ENCODE measurements at places on chromosomes 11 and 22.

DNA sequence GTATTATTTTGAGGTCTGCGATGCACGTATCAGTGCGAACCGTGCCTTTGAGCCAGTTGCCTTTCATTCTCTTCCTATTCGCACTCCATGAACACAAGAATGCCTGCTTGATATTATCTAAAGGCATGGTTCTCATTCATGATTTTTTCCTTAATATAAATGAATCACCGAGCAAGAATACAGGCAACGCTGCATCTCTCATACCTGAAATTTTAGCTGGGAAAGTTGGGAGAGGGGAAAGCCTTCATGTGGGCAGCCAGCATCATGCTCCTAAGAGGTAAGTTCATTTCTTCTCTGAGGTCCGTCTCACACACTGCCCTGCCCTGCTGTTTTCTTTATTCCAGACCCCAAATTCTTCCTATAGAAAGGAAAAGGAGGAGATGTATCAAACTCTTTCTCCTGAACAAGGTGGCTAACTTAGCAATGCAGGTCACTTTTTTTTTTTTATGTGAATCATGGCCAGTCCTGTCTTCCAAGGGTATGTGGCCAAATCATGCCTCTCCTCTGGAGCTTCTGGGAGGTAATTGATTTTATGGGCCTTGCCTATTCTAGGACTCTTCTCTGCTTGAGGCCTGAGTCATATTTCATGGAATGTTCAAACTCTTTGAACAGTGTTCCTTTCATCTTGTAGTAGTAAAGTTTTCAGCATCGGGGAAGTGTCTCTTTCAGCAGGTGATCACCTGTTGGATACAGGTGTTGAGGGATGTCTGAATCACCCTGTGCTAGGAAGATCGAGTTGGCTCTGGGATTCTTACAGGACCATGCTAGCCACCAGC, 3.2 kb downstream of the GLB1L2 start:
- DNase-seq, result no peak

DNA sequence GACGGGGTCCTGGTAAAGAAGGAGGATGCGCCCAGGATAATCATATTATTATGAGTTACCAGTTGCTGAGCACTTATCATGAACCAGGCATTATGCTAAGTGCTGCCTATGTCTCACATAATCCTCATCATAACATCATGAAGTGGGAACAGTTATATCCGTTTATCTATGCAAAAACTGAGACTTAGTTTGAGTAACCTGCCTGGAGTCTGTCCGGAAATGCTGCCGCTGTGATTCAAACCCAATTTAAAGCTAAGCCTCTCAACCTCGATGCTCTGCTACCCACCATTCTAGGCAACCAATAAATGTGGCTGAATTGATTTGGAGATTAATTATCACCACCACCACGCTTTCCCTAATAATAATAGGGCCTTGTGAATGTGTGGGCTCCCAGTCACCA, 111.5 kb upstream of the CLMP start:
- DNase-seq, result no peak

DNA sequence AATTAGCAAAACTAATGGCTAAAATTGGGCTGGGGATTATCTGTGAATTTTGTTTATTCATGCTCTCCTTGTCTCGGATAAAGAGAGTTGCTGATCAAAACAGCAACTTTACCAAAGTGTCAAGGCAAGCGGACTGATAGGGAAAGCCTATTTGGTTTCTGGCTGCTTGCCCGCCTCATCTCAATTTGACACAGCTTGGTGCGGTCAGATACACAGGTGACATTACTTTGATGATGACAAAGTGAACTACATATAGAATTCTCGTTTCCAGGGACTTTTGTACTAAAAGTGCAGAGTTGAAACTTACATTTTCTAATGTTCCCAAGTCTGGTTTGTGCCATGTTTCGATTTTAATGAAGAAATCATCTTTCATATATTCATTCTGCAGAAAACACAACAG, 22.8 kb downstream of the PITPNB start:
- no peak for DNase-seq

GRCh38 chr11:115360186-115360824, 143.9 kb downstream of the CADM1 start:
- DNase-seq, result no peak

GRCh38 chr22:37505989-37506388, 13.2 kb downstream of the CARD10 start:
- no peak for DNase-seq

GRCh38 chr22:37401401-37402183, 25.7 kb downstream of the ELFN2 start:
- DNase-seq, result no peak

GRCh38 chr11:20795005-20795404, 125.6 kb downstream of the NELL1 start:
- DNase-seq, result no peak

DNA sequence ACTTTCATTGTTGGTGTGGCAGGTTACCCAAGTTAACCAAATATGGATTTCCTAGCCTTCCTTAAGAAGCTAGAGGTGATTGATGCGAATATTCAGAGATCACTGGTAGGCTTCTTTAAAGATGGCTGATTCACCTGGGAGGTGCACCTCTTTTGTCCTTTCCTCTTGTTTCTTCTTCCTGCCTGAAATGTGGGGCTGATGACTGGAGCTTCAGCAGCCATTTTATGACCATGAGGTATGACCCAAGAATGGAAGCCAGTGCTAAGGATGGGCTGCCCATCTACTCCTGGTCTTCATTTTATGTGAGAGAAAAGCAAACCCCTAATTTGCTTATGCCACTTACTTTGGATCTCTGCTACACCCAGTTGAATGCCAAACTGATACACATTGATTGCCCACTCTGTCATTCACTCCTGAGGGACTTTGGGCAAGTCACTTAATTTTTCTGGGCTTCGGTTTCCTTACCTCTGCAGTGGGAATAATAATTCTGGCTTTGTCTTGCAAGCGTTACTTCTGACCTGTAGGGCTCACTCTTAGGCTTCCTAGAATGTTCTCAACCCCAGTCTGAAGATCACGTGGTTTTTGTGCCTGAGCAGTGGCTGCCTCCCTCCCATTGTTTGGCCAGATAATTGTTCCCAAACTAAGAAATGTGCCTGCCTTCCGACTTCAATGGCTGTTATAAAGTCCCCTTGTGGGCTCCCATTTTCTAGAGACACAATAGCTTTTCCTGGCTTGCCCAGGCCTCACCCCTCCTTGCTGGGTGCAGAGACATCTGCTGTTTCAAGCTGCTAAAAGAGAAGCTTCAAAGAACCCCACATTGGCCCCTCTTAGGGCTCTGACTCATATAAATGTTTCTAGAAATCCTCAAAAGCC, 243.1 kb downstream of the ST3GAL4 start:
- DNase-seq, result no peak

- no peak for DNase-seq
Observed at GRCh38 chr11:83272627-83273026, 13.5 kb downstream of the CCDC90B start.

DNA sequence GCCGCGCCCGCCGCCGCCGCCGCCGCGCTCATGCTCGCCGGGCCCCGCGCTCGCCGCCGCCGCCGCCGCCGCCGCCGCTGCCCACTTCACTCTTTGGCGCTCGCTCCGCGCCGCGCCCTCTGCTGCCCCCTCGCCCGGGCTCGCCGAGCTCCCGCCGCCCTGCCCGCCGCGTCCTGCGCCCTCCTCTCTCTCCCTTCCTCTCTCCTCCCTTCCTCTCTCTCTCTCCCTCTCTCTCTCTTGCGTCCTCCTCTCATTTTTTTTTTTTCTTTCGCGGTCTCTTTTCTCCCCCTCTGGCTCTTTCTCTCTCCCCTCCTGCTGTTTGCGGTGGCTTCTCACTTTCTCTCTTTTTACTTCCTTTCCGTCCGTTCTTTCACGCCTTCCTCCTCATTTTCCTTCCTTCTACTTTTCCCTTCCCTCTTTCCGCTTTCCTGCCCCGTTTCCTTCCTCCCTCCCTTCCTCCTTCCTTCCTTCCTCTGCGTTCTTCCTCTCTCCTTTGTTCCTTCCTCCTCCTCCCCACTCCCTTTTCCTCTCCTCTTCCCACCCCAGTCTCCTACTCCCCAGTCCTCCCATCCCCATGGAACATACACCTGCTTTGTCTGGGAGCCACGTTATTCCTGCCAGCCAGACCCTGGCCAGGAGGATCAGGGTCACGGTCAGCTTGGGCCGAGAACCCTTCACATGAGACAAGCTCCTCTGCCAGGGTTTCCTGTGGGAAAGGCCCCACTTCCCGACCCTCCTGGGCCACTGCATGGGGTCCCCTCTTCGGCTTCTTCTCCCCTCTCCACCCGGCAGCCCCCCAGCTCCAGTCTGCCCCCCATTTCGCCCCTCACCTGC, 19.3 kb upstream of the SHISAL1 start:
- no peak for DNase-seq

- no peak for DNase-seq
Observed at GRCh38 chr11:132402071-132402684, 1031.8 kb downstream of the NTM start.

GRCh38 chr11:2375341-2375853, 1.7 kb upstream of the CD81 start:
- DNase-seq, result no peak

DNA sequence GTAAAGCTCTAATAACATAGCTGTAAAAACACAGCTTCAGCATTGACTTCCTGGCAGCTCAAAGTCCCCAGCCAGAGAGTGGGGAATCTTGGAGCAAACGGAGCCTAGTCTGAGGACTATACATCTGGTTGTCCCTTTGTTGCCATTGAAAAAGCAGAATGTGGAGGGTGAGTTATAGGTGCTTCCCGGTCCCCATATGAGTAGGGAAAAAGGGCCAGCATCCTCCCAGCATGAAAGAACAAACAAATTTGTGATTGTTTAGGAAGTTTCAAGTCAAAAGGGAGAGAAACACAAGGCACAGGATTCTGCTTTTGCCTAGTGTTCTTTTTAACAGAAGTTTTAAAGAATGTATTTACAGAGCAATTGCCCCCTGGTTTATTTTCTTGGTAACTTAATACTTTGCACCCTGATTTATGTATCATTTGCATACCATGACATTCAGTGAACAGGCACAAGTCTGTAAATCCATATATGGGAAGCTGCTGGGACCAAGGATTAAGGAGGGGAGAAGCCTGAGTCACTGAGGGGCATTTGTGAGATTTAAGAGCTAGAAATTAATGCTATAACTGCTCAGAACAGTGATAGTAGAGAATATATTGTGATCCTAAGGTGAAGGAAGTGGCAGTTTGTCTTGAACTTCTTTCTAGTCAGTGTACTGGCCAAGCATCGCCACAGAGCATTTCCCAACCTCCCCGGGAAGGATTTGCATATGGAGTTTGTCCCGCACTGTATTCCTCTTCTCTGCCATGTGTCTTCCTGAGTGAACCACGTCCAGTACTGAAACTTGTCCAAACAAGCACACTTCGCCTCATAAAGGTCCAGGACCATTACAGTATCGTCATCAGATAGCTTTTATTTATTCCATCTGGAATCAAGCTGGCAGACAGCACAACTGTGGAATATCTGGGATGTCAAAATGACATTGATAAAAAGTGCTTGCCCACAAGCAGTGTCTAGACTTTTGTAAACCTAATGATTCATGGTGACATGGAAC, 103.0 kb downstream of the DBX1 start:
- no peak for DNase-seq

- no peak for DNase-seq
Observed at GRCh38 chr22:40524392-40525249, 111.9 kb downstream of the MRTFA start.

- DNase-seq, result no peak
Observed at GRCh38 chr11:17578296-17578695, 31.2 kb downstream of the OTOG start.

DNA sequence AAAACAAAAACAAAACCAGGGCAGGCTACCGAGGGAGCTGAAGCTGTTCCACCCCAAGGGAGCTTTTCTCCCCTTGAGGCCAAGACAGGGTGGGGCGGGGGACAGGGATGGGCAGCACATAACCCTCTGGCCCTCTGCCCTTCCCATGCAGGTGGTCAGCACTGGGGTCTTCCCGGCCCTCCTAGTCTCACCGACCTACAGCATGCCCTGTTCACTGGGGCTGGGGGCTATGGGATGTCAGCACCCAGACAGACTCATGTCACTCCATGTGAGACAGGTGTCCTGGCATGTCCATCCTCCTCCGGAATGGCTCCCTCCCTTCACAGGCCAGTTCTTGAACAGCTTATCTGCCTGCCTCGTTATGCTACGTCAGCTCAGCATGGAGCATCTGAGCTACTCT, 51.7 kb downstream of the DSCAML1 start:
- DNase-seq, result no peak

DNA sequence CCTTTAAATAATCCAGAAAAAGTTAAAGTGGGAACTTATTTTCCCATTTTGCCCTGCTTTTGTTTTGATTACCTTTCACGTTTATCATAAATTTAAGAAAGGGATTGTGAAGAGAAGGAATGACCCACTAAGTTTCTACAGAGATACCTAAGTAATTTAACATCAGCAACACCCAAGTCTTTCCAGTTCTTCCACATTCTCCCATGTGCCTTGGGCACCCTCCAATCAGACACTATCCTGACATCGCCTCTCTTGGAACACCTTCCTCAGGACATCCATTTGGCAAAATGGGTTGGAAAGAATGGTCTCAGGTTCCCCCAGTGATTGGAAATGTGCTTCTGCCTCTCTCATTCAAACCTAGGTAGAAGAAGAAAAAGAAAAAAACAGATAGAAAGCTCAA, 6.3 kb downstream of the BBOX1 start:
- no peak for DNase-seq

GRCh38 chr11:11980200-11980599, 28.2 kb downstream of the DKK3 start:
- DNase-seq, result no peak

DNA sequence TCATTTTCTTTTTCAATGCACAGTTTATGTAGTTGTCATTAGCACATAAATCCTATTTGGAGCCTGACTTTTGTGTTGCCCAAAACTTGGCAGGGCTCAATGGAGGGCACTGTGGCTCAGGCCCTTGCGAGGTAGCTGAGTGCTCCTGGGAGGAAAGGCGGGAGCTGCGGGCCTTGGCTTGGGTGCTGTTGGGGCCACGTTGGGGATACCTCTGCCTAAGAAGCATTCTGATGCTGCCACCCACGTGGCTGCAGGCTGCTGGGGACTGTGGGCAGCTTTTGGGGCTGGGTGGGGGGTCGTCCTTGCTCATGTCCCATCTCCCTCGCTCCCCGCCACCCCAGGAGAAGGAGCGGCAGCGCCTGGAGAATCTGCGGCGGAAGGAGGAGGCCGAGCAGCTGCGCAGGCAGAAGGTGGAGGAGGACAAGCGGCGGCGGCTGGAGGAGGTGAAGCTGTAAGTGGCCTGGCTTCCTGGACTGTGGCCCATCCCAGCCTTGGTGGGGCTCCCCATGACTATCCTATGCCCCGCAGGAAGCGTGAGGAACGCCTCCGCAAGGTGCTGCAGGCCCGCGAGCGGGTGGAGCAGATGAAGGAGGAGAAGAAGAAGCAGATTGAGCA, 20.9 kb downstream of the INCENP start:
- DNase-seq, result no peak

DNA sequence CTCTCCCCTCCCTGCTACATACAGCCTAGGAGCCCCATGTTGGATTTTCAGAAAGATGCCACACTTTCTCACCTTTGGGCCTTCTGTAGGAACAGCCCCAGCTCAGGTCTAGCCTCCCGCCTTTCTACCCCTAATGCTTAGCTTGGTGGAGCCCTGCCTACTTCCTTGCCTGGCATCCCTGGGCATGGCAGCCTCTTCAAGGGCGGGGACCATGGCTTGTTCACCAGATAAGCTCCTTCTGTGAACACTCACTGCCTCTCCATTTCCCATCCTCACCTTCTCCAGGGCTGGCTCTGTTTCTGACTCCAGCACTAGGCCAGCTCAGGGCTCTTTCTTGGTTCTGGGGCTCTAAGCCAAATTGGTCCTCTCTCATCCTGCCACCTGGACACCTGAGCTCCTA, 1.4 kb downstream of the SEPTIN3 start:
- no peak for DNase-seq

- peak; percentile 51 for DNase-seq
Observed at GRCh38 chr11:133134314-133135173, 397.8 kb downstream of the OPCML start.

- DNase-seq, result no peak
Observed at GRCh38 chr11:119460582-119460981, 37.6 kb upstream of the THY1 start.
